ENCODE measurements at places on chromosomes 3 and 15. TPM values are rescaled to one million over a fixed set of nuclear protein-coding genes. Genes with fewer than 3 reads are reported as not detected.
A peak's percentile ranks its signal among the peaks of the same experiment; 100 is the strongest.

DNA sequence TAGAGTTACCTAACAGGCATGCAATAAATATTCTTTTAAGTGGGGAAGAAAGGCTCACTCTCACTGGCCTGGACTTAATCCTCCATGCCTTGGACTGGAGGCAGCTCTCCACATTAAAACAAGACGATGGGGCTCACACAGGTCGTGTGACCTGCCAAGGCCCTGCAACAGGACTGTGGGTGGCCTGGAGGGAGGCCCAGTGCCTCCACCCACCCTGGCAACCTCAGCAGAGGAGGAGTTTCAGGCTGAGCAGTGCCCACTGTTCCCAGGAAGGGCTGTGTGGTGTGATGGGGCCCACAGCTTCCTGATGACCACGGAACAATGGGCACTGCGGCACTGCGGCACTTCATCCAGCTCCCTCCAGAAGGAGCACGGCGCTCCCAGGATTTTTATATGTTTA is 5.5 kb downstream of the UROC1 start:
- DNase-seq: no peak

DNA sequence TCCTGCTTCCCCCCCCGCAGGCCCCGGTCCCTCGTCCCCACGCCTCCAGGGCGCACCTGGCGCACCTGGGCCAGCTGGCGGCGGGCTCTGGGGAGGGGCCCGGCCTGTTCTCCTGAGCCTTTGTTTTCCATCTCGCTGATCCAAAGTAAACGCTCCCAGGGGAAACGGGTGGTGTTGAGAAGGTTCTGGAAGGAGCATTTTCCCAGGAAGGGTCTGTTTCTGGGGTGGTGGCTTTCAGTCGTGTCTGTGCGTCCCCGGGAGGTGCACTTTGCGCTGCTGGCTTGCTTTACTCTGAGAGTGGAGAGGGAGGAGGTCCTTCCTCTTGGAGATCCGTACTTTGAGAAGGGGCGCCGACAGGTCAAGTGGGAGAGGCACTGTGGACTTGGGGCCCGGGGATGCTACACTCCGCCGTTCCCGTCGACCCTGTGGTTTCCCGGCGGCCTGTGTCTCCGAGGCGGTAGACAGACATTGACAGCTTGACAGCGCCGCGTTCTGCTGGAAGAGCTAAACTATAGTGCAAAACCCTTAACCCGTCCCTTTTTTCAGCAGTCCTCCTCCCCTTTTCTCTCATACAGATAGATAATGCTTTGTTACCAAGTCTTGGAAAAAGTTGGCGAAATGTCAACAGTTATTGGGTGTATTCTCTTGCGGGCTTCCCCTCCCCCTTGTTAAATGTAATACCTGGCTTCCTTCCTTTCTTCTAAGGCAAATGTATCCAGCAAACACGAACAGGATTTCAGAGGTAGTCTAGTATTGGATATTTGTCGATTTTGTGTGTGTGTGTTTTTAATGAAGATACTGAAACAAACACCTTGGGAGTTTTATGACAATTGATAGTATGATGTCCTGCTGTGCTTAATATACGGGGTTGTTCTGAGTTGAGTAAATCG is 6.5 kb downstream of the TPM1 start:
- peak; percentile 42 for DNase-seq

GRCh38 chr15:73803806-73804205 is 50.7 kb upstream of the INSYN1 start:
- DNase-seq: no peak

GRCh38 chr15:77515613-77516012 is 94.9 kb downstream of the HMG20A start:
- DNase-seq: no peak

DNA sequence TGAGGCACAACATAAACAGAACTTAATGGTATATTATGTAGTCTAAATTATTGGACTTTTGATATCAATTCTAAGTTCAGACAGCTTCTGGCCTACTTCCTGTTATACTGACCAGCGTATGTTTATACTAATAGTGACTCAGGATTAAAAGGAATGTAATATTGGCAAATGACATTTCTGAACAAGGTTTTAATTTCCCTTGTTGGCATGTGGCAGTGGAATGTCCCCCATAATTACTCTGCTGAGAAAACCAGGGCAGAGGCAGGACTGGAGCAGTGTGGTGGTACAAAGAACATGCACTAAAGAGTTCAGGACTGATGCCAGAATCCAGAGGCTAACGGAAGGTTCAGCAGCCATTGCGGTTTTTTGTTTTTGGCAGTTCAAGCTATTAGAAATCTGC is 184.0 kb downstream of the KCNAB1 start:
- DNase-seq: no peak

DNA sequence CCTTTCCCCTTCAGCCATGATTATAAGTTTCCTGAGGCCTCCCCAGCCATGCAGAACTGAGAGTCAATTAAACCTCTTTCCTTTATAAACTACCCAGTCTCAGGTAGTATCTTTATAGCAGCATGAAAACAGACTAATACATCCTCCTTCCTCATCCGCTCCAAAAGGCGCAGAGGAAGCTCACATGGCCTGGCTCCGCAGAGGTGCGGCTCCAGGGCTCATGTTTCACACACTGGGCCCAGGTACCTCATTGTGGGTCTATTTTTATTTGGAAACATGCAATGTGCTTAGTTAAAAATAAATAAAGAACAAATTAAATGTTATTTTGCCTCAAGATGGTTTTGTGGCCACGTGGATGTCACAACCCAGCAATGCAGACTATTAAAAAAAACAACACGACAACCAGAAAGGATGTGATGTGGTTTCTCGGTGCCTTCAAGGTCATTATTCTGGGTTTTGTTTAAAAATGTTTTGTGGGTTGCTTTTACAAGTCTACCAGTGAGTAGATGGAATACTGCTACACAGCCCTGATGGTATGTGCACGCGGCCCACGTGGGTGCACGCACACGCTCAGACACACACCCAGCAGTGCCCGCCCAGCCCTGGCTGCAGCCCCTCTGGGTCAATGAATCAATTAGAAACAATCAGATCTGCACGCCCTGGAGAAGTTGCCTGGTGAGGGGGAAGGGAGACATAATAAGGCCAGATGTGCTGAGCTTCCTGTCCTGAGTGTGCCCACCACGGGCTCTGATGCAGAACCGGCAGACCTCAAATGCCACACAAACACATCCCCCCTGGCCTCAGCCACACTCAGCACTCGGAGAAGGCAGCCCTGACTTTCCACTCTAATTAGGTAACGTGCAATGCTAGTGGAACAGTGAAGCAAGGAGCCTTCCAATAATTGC is 140.1 kb downstream of the ADAMTS17 start:
- no peak for DNase-seq

GRCh38 chr3:170740726-170741591 is 129.0 kb downstream of the RPL22L1 start:
- DNase-seq: peak; percentile 88

DNA sequence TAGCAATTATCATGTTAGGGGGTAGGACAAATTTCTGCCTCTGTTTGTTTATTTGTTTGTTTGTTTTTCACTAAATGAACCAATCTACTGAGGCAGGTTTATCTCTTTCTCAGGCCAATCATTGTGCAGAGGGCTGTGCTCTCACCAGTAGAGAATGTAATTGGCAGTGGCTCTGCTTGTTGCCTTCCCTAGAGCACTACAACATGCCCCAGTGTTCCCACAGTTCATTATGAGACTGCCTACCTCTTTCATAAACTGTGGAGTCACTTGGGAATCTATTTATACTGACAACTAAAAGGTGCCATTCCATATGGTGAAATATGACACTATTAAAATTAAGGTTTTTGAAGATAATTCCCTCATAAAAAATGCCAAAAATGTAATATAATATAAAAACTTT is 196.3 kb upstream of the ALCAM start:
- DNase-seq: no peak

SSUH2 gene
- total RNA-seq: 6.1 TPM

GOLGA6A gene
- total RNA-seq: not detected

SLC22A13 gene
- total RNA-seq: 0.44 TPM

TPM1 gene
- total RNA-seq: 225 TPM

MYO5C gene
- total RNA-seq: 35.6 TPM
